NCI-H82 (cell line): ENCODE measurements at places on chromosomes 12 and 14.
A peak's percentile ranks its signal among the peaks of the same experiment; 100 is the strongest.

GRCh38 chr14:65286443-65286842 is 126.1 kb upstream of the FUT8 start:
- DNase-seq: peak; percentile 17

DNA sequence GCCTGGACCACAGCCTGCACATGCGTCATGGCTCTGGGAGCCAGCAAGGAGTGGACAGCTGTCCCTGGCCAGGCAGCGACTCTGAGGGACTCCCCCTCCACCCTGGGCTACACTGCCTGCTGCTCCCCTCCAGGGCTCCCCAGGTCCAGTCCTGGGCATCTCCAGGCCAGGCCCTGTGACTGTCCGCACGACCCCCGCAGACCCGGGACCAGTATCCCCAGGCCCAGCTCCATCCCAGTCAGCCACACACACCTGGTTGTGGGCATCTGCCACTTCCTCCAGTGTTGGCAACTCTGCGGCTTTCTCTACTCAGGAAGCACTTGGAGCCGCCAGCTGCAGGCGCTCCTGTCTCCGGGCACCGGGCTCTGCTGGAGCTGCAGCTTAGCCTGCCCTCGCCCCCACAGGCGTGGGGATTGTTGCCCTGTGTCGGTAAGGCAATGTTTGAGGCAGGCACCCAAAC is 2.4 kb downstream of the ULK1 start:
- no peak for DNase-seq

DNA sequence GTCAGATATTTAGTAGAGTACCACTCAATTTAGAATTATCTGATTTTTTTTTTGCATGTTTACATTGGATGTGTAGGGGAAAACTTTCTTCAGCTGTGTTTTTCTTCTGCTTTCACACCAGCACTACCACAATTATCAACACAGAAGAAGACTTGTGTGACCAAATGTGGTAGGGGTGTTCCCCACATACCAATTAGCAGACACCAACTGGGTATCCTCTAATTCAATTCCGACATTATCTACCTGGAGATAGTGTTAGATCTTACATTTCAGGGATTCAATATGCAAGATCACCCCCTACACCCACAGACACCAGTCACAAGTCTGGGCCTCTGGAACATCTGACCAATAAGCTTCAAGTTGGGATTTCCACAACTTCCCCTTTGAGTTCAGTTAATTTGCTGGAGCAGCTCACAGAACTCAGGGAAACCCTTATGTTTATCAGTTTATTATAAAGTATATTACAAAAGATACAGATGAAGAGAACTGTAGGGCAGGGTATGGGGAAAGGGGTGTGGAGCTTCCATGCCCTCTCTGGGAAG is 4.1 kb upstream of the KLRG1 start:
- DNase-seq: no peak

DNA sequence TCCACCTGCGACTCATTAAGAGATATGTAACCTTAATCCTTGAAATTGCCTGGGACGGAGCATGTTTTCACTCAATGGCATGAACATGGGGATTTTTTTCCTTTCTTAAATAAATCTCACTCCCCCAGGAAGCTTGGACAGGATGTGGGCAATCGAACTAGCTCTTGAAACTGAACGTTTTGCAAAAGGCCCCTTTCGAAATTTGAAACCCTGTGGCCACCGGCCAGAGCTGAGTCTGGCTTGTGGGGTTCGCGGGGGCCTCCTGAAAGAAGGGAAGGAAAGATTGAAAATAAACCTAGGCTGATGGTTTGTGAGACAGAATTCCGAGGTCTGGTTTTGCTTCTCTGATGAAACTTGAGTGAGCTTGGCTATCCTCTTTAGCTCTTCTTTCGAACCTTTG is 101.4 kb upstream of the RTL1 start:
- DNase-seq: no peak

- no peak for DNase-seq
Observed at GRCh38 chr14:50947446-50947845, 3.2 kb upstream of the PYGL start.

DNA sequence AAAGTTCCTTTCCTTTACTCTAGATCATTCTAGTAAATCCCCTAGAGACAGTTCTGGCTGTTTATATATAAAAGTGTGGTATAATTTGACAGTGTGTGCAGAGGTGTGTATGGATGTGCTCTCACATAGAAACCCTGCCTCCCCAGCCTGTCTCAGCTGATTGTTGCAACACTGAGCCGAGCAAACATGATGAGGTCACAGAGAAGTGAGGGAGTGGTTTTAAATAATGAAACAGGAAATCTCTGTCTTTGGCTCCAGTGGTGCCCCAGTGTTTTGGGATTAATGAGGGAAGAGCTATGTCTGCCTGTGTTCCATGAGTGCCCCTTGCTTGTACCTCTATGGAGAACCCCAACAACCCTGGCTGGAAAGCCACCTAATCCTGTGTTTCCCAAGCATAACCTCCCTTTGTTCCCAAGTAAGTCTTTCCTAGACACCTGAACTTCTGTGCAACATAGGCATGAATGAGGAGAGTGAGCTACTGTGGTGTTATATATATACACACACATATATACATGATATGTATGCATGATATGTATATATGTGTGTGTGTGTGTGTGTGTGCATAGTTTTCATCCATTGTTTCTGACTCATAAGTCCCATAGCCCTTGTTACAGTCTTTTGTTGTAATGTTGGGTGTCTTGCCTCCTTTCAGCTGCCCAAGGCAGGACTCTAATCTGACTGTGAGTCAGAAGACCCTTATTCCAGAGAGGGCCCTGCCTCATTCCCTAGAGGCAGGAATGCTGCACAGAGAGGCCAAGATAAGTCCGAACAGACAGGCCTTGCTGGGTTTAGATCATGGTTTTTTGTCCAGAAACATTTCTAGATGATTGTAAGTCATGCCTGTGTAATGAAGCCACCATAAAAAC is 18.0 kb downstream of the TRAF3 start:
- no peak for DNase-seq

- DNase-seq: no peak
Observed at GRCh38 chr12:20429852-20430251, 61.5 kb downstream of the PDE3A start.

GRCh38 chr12:111033281-111034082 is 113.1 kb upstream of the MYL2 start:
- peak; percentile 83 for DNase-seq

DNA sequence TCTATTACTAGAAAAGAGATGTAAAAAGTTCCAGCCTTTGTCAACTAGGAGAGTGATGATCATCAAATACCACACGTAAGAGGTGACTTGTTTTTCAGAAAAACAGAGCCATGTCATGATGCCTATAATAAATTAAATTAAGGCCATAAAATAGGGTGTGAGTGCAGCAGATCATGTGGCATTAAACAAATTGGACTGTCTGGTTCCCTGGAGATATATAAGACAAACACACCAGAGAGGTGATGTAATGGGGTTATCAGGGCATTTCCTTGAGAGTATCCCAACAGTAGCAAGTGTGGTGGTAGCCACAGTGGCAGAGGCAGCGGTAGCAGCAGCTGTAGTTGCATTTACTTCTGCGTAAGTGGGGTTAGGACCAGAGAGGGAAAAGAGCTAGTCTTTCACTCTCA is 14.6 kb upstream of the GALNT6 start:
- no peak for DNase-seq

DNA sequence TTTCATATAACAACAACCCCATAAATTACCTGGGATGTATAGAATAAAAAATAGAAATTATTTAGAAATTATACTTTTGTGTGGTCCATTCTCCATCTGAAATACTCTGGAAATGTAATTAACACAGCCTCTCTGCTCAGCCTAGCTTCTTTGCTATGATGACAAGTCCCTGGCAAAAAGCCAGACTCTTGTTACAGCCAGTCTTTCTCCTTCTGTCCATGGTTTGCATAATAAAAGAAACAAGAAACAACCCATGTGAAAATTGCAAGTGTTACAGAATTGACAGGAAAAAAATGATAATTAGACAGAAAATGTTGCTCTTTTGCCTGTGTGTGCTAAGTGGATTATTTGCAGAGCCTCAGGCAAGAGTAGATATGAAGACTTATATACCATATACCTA is 61.3 kb downstream of the C12orf50 start:
- DNase-seq: peak; percentile 32

GRCh38 chr14:61553730-61554641 is 141.3 kb upstream of the HIF1A start:
- DNase-seq: no peak

- no peak for DNase-seq
Observed at GRCh38 chr12:124126950-124127655, 154.1 kb downstream of the ZNF664 start.

DNA sequence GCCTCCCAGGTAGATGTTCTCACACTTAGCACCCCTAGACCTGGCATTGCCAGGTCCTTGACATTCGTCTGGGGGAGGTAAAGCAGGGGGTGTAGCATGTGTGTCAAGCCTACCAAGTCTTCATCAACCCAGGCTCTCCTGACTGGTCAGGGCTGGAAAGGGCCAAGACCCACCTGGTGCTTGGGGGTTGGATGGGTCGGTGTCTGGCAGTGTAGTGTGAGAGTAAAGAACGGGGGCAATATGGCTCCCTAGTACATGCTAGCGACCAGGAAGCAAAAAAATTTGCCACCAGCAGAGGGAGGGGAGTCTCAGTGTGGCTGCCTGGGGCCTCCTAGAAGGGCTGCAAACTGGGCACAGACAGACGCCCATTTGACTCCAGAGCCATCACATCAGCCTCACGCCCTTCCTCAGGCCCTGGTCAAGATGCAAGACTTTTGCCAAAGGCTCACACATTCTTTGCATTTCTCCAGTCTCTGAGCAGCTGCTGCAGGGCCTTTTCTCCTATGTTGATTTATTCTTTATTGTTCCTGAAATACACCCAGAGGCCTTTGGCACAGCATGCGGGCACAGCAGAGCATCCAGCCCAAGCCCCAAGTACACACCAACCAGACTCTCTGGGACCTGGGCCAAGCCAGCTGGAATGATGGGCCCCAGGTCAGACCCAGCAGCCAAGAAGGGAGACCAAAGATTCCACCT is 38.3 kb upstream of the PNMA1 start:
- no peak for DNase-seq

DNA sequence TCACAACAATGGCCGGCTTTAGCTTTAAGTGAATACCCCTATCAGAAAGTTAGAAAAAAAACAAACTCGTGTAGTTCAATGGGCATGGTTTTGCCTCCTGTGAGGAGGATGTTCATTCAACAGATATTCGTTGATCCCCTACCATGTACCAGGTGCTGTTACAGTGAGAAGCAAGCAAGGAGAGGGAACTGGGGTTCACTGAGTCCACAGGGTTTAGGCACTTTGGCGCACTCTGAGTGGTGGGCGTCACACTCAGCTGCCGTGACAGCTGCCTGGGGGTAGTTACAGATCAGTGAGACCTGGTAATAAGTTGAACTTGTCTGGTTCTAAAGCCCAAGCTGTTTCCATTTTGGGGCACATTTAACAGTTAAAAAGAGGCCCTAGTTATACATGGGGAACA is 74.2 kb downstream of the PAPOLA start:
- no peak for DNase-seq

GRCh38 chr14:73795974-73796373 is 55.7 kb upstream of the PTGR2 start:
- DNase-seq: no peak

- no peak for DNase-seq
Observed at GRCh38 chr12:72041811-72042210, 103.2 kb downstream of the TPH2 start.

DNA sequence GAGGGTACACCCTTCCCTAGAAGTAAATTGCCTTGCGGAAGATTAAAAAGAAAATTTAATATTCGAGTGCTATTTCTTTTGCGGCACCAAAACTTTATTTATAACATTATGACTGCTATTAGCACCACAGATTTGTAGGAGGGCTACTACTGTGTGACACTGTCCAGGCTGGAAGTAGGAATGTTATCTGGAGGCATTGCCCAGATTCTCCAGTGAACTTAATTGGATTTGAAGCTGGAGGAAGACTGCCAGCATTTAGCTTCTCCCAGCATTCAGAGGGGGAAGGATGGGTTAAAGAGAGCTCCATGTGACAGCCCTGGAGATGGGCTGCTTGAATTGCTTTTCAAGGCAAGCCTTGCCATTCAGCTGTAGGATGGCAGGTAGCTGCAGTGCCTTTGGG is 107.0 kb upstream of the RBM19 start:
- peak; percentile 45 for DNase-seq

GRCh38 chr14:56173365-56173922 is 55.2 kb downstream of the PELI2 start:
- DNase-seq: no peak
